Stimulated activated CD4-positive, alpha-beta T cell treated with anti-CD3 and anti-CD28 coated beads, Interleukin-1b, Interleukin-23, amount 100 ng/mL, for 1 hour (primary cell): ENCODE measurements at places on chromosomes 12 and 14.

DNA sequence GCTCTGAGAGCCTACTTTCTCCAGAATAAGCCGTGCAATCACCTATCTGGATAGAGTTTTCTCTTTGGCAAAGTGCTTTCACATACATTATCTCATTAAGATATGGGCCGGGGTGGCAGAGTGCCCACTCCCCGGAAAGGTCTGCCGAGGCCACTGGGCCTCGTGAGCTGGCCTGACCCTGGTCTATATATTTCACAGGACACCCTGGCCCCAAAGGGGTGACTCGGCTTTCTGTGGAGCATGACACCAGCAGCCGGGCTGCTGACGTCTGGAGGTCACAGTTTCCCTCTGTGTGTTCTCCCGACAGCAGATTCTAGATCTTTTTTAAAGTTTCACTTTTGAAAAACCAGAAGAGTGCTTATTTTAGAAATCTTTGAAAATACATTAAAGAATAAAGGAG lies 27.9 kb upstream of the ATP2A2 start:
- DNase-seq = no peak

- DNase-seq = no peak
Observed at GRCh38 chr12:66620026-66620425, 58.9 kb downstream of the GRIP1 start.

- peak; percentile 70 for DNase-seq
Observed at GRCh38 chr14:68685419-68686204, 107.3 kb downstream of the ZFP36L1 start.

DNA sequence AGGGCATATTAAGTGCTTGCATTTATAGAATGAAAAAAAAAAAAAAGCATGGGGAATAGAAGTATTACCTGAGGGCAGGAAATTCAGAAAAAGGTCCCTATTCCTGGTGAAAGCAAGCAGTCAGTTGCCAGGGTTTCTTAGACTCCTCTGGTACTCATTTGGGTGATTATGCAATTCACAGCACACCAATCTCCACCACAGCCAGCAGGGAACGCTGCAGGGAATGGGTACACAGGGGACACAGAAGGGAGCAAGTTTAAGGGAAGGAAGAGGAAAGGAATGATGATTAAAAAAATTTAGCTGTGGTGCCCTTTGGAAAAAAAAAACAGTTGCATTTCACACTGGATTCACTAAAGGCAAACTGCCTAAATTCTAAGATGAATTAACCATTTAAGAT lies 14.2 kb downstream of the BLTP3B start:
- DNase-seq = no peak

GRCh38 chr14:51302295-51303030 lies 62.4 kb downstream of the TMX1 start:
- no peak for DNase-seq

- DNase-seq = no peak
Observed at GRCh38 chr14:41799817-41800216, 193.1 kb downstream of the LRFN5 start.

DNA sequence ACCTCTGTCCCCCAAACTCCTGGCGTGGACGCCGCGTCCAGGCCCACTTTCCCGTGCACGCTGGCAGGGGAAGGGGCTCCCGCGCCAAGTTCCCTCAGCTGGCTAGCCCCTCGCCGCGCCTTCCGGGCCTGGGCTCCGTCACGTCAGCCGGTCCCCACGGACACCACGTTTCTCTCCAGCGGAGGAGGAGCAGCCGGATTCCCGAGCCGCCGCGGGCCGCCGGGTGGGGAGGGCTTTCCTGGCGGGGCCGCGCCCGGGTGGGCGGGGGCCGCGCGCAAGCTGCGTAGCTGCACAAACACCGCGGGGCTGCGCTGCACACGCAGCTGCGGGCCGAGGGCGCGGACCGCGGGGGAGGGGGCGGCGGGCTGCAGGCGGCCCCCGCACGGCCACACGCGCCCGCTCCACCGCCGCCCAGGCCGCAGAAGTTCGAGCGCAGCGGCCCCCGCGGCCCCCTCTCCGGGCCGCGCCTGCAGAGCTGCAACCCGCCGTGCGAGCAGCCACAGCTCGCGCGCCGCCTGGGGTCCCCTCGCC lies 45.1 kb upstream of the PNMA1 start:
- no peak for DNase-seq

DNA sequence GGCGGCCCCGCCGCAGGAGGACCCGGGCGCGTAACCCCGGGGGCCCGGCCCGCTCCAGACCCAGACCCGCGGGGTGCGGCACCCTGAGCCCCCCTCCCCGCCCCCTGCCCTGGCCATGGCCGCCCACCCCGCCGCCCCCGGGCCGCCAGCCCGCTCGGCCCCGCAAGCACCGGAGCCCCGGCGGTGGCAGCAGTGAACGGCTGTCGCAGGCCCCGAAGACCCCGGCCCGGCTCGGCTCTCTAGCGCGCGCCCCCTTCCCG lies 221 bp downstream of the MARCHF9 start:
- DNase-seq = no peak

DNA sequence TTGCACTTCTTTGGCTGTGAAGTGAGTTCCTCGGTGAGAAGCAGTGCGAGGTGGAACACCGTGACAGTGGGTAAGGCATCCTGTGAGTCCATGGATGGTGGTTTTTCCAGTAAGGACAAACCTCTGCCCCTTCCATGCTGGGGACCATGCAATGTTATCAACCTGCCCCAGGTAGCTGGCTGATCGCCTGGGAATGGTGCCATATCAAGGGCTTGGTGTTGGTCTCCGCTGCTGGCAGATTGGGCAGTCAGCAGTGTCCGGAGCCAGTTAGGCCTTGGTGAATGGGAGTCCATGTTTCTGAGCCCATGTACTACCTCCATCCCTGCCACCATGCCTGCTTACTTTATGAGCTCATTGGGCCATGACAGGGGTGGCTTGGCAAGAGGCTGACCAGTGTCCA lies 114.7 kb upstream of the C14orf180 start:
- DNase-seq = no peak

DNA sequence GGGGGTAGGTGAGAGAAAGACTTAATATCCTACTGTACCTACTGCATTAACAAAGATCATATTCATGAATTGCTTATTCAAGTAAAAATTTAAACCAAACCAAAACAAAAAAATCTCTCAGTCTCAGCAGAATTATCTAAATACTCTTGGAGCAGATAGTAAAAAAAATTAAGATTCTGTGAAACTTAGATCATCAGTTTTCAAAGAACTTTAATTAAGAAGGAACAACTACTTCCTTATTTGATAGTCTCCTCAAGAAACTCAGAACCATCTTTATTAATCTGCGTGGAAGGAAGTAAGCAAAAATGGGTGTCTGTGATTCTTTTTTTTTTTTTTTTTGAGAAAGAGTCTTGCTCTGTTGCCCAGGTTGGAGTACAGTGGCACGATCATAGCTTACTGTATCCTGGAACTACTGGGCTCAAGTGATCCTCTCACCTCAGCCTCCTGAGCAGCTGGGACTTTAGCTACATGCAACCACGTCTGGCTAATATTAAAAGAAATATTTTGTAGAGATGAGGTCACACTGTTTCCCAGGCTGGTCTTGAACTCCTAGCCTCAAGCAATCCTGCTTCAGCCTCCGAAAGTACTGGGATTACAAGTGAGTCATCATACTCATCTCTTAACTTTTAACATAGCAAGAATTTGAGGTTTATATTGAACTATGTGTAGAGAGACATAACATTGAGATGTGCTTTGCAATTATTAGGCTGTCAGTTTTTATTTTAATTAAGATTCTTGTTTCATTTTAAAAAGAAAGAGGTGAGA lies 37.4 kb downstream of the GAS2L3 start:
- no peak for DNase-seq

DNA sequence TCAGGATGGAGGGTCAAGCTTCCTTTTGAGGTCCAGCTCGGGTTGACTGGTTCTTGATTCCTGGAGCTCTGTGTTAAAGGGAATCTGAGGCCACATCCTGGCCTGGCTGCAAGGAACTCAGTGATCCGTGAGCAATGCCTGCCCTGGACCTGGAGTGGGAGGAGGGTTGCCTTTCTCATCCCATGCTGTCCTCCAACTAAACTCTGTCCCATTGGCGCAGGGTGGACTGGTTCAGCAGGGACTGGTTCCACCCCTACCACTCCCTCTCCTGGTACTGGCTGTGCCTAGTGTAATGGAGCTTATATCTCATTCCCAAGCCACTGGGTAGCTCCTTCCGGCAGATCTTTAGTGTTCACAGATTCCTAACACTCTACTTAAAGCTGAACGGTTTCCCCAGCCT lies 3.9 kb upstream of the CMKLR1 start:
- no peak for DNase-seq

GRCh38 chr12:25320123-25321006 lies 69.6 kb upstream of the KRAS start:
- no peak for DNase-seq

DNA sequence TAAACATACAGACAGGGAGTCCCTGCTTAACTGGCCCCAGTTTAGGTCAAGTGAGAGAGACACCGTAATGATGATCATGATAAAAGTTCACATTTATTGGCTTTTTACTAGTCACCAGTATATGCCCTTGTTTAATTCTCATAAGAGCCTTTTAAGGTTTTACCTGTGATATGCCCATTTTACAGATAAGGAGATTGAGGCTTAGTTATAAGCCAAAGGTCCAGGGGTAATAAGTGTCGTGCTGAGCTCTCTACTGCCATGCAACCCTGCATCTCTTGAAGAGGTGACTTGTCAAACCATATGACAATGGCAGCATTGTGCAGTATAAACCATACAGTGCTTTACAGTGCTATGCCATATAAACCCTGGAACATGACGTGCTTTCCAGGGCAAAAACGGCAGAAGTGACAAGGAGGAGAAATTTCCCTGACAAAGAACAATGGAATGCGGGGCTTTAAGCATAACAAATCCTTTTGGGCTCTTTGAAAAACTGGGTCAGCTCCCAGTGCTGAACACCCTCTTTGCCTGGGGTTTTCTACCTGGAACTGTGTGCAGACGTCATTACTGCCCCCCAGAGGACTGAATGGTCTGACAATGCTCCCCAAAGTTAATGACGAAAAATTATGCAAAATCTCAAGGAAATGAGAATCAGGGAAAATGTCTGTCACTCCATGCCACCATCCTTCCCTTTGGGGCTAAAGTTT lies 59.7 kb upstream of the C14orf132 start:
- no peak for DNase-seq

DNA sequence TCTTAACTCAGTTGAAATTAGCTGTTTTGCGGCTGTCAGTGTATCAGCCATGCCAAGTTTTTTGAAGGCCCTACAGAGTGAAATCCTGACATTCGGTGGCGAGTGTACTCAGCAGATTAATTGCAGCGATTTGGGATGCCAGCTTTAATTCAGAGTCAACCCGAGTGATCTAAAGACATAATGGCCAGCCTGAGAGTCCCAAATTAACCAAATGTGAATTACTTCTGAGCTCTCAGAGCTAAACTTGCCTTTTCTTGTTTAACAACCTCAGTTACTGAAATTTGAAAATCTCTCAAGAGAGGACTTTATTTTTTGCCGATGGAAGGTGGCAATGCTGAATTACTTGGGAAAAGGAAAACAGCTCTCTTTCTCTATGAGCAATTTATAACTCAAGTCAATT lies 148.5 kb downstream of the GLT1D1 start:
- DNase-seq = no peak

DNA sequence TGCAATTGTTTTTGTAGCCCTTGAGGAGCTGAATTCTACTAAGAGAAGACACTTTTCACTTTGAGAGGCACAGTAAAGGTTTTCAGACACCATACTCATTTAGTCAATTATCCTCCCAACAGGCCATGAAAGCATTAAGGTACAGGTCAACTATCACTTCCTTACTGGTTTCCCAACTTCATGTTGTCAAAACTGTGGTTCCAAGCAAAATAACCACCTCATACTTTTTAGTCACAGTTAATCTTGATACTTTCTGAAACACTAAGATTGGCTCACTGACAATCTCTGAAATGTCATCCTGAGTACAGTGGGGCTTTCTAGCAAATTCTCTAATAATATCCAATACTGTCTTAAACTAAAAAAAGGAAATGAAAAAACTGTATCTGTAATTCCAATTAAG lies 71.7 kb downstream of the SLC2A13 start:
- DNase-seq = no peak

DNA sequence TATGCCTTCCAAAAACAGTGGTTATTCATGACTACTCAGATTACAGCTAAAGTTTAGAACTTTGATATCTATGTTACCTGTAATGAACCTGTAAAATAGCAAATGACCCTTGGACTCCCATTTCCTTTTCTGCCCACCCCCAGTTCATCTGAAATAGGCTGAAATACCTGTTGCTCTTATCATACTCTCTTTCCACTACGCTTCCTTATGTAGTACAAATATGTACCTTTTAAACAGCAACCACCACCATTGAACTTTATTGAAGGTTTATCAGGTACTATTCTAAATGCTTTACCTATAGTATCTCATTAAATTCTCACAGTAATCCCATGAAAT lies 239.7 kb downstream of the SSPN start:
- no peak for DNase-seq

DNA sequence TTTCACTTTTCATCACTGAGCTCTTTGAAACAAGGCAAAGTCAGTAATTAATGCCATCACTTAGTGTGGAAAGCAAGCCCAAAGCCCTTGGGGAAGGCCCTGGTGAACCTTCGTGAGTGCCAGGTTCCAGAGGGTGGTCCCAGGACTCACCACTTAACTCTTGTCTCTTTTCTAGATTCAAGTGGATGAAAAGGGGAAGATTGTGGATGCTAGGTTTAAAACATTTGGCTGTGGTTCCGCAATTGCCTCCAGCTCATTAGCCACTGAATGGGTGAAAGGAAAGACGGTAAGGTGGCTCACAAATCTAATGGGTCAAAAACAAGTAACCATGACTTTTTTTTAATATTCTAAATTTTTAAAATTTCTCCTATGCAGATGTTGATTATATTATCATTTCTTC lies 2.8 kb downstream of the ISCU start:
- no peak for DNase-seq

DNA sequence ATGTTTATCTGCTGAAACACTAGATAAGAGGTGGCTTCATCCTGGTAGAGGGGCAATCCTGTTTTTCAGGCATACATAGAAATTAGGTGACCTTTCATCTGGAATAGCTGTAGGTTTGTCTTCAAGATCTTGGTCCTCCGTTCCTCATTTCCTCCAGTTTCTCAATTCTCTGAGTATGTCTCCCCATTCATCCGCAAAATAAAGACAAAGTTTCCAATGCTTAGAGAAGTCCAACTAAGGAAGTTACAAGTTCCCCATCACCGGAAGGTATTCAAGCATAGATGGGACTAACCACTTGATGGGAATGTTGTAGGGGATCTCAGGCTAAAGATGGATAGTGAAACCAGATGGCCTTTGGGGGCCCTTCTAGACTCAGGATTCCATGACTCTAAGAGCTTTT lies 34.3 kb downstream of the ERG28 start:
- DNase-seq = no peak

GRCh38 chr12:39329018-39329417 lies 113.9 kb downstream of the KIF21A start:
- no peak for DNase-seq

DNA sequence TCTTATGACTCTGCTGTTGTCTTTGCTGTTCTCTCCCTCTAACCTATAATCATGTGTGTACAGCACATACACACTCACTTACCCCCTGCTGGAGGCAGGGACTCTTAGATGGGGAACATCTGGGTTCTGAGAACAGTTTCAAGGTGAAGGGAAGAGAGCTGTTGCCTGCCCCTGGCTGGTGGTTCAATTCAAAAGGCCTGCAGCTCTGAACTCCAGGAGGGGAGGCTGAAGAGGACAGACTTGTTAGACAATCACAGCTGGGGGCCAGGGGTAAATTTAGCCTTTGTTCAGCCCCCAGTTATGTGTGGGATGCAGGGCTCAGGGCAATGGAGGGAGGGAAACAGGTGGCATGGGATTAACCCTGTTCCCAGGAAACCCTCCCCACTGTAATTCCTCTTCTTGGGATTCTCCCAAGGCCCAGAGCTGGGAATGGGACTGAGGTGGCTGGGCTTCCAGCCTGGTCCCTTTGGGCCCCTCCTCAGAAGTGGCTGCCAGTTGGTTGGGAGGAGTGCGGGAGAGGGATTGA lies 1.9 kb downstream of the MYL6B start:
- no peak for DNase-seq
